ENCODE measurements at places on chromosomes 12 and 14.

DNA sequence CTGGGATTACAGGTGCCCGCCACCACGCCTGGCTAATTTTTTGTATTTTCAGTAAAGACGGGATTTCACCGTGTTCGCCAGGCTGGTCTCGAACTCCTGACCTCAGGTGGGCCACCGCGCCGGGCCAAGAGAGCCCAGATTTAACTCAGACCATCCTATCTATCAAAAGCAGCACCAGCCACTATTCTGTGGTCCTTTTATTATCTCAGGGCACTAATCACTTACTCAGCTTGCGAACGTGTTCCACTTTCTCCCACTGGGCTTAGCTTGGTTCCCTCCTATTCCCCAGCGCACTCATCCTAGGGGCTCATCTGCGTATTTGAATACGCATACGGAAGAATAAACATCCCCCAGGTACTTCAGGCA is 16.2 kb upstream of the AACS start:
- no peak for DNase-seq

DNA sequence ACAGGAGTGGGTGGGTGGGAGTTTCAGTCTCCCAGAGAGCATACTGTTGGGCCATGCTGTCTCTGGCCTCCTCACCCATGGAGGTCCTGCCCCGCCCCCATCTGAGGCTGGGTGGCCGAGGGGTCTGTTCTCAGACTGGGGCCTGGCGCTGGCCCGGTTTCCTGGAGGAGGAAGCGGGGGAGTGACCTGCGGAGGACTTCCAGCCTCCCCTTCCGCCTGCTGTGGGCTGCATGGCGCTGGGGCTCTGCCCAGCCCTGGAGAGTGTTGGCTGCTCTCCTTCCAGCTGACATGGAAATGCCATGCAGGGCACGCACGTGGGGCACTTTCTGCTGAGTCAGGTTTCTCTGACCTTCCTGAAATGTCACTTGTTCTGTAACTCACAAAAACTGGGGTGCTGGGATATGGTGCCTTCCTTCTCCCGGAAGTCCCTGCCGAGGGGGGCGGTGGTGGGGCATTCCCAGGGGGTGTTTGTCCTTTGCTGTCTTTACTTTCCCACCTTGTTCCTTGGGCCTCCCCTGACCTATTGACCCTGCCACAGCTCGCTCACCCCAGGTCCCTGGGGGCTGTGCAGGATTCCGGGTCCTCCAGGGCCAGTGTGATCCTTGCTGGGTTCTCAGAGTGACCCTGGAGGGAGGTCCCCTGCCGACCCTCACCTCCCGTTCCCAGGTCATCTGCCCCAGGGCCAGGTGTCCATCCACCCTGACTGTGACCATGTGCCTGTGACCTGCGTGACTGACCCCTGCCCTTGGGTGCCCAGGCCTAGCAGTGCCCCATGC is 23.6 kb downstream of the PACS2 start:
- DNase-seq: no peak

GRCh38 chr14:22769369-22769768 is 2.9 kb downstream of the OXA1L start:
- no peak for DNase-seq

- DNase-seq: no peak
Observed at GRCh38 chr12:50828886-50829285, 13.8 kb upstream of the TMPRSS12 start.

GRCh38 chr14:102629808-102630350 is 37.4 kb downstream of the RCOR1 start:
- DNase-seq: no peak

DNA sequence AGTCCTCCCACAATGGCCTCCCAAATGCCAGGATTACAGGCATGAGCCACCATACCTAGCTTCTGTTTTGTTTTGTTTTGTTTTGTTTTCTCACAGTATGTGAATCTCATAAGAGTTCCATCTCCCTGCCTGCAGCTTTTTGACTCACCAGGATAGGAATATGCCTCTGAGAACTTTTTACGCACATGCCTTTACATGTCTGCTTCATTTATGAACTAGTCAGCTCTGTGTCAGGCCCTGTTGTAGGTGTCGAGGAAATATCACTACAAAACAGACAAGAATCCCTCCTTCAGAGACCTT is 89.0 kb downstream of the BORCS5 start:
- no peak for DNase-seq

GRCh38 chr12:105466901-105467598 is 136.6 kb downstream of the C12orf75 start:
- DNase-seq: no peak

DNA sequence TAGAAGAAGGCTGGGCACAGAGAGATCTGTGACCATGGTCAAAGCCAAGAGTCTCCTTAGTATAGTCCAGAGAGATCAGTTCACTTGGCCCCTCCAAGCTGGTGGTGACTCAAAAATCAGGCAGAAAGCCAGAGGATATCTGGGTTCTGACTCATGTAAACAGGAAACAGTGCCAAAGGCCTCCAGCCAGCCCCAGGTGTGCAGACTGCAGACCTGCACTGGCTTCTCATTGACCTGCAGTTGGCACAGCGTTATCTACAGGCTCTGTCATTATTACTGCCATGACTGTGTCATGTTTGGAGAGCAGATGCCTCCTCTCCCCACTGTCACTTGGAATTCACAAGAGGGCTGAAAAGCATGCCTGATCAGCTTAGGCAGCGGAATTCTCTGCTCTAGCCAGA is 295.7 kb upstream of the PRKD1 start:
- peak; percentile 44 for DNase-seq

GRCh38 chr12:22982635-22983034 is 357.7 kb downstream of the ETNK1 start:
- DNase-seq: no peak

- no peak for DNase-seq
Observed at GRCh38 chr14:100523843-100524169, 63.4 kb downstream of the BEGAIN start.

GRCh38 chr14:100762089-100762515 is 35.4 kb downstream of the DLK1 start:
- no peak for DNase-seq

- no peak for DNase-seq
Observed at GRCh38 chr12:112466011-112466422, 47.3 kb downstream of the PTPN11 start.

- DNase-seq: no peak
Observed at GRCh38 chr14:81162941-81163340, 57.8 kb downstream of the GTF2A1 start.

DNA sequence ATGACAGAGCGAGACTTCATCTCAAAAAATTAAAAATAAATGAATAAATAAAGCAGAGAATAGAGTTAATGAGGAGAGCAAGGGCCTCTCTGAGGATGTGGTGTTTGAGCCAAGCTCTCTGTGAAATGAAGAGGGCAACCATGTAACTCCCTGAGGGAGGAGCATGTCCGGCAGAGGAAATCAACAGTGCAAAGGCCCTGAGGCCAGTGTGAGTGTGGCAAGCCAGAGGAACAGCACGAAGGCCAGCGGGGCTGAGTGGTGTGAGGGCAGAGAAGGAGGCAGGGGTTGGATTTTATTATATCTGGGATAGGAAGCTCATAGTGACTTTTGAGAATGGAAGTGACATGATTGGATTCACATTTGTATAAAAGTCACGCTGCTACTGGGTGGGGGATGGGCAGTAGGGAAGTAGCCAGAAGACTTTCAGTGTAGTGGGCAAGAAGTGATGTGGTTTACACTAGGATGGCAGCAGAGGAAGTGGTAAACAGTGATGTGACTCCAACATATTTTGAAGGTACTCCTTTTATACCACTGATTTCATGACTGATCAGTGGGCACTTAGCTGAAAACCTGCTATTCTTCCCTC is 10.3 kb upstream of the LRP1-AS start:
- DNase-seq: no peak

GRCh38 chr12:130337488-130338303 is at the start of gene PIWIL1:
Gene PIWIL1, plus strand, starts transcription at chr12:130337887. Its CDS starts 4,705 bp downstream, at chr12:130342592.
- no peak for DNase-seq

- no peak for DNase-seq
Observed at GRCh38 chr12:109435428-109436187, 41.5 kb downstream of the KCTD10 start.

DNA sequence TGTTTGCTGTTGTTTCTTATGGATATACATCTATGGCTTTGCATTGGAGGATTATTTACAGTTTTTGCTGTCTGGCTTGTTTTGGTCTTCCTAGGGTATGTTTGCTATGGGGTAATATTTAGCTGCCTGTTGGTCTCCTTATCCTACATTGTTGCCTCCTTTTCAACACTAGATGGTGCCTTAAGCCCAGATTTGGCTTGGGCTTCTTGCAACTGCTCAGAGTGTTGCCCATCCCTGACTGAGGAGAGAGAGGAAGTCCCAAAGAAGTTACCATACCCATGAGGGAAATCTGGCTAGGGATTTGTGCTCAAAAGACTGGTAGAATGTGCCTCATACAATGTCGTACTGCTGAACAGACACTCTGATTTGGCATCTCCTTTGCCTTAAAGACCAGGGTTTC is 94.6 kb upstream of the MUCL1 start:
- no peak for DNase-seq

DNA sequence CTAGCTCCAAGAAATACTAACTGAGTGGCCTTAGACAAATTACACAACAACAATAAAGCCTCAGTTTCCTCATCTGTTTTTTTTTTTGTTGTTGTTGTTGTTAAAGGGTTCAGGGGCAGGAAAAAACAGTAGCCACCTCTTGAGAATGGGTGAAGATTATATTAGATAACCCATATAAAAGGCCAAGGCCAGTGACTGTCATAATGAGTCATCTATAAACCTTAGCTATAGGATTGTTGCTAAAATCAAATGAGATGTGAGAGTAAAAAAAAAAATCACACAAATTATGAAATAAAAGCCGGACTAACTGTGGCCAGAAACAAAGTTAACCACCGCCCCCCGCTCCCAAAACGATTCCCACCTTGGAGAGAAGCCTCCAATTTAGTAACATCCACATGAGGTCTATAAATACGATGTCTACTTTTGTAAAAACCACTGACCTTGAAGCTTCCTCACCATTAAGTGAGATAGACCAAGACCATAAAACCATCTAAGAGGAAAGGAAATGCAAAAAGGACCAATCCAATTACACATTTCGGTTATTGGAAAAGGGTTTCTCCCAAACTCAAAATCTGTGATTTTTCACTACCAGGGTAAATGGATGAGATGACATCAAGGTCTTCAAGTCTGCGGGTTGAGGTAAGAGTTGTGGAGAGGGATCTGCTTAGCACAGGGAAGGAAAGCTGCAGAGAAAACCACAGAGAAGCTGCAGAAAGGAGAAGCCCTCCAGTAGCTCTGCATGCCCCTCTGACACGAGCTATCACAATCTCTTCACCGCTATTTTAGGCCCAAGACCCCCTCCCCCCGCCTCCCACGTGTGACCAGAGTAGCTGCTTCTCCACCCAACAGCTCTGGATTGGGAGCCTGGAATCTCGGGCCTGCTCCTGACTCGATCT is 1.0 kb downstream of the NAA25 start:
- no peak for DNase-seq

DNA sequence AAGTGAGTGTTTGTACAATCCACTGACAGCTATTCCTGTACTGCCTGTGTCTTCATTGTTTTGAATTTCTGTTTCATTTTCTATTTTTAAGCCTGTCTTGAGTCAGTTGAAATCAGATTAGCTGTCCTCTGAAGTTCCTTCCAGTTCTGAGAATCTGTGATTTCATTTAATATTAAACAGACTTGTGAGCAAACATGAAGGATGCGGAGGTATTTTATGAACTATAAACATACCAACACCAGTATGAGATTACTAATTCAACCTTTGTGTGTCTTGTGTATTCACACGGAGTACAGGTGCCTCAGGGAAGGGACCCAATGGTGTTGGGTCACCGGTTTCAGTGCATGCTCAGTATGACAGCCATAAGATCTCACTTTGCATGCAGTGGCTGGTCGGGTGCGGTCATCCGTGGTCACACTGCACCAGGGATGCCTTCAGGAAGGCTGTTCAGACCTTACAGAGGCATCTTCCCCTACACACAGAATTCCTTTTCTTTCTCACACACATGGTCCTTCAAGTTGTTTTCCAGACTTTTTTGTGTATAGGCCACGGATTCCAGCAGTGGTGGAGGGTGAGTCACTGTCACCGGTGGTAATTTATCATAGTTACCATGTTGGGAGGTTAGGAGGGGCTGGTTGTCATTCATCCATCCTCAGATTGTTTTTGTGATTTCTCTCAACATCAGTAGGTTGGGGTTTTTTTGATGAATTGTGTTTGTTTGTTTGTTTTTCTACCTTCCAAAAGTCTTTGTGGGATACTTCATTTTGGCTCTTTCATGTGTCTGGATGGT is 103.0 kb upstream of the SFSWAP start:
- no peak for DNase-seq

GRCh38 chr12:120798696-120799095 is 73.1 kb downstream of the ACADS start:
- no peak for DNase-seq

DNA sequence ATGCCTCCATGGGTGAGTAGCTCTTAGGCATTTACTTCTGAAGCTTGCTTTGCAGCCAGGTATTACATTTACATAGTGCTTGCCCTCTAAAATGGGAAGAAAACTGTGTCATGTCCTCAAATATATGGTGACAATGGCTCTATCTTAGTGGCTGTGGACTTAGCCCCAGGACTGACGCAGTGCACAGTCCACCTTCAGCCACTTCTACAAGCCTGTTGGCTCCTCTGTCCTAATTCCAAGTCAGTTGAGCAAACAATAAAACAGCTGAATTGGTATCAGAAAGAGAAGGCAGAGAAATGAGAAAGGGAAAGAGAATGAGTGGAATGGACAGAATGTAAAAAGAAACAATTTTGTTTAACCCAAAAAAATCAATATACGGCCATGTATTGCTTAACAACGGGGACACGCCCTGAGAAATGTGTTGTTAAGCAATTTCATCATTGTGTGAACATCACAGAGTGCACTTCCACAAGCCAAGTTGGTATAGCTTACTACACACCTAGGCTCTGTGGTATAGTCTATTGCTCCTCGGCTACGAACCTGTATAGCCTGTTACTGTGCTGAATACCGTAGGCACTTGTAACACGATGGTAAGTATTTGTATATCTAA is 93.5 kb downstream of the GRIN2B start:
- DNase-seq: no peak

- DNase-seq: no peak
Observed at GRCh38 chr12:131785763-131786330, 42.3 kb upstream of the MMP17 start.

- DNase-seq: no peak
Observed at GRCh38 chr14:105987563-105987962, 461.2 kb downstream of the TMEM121 start.

DNA sequence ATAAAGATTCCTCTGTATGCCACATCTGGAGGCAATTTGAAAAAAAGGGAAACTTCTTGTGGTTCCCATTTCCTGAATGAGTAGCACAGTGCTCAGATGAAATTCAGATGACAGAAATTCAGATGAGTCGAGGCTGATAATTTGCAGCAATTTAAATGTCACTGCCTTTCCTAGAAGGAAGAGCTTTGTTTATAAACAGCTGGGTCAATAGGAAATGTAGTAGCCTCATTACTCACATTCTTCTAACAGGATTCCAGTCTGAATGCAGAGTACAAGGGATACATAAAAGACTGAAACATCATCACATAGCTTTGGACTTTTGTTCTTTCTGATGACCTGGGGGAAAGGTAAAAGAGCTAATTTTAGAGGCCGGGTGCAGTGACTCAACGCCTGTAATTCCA is 11.3 kb upstream of the DACT1 start:
- DNase-seq: no peak
